ENCODE measurements at places on chromosomes 2 and 18.

DNA sequence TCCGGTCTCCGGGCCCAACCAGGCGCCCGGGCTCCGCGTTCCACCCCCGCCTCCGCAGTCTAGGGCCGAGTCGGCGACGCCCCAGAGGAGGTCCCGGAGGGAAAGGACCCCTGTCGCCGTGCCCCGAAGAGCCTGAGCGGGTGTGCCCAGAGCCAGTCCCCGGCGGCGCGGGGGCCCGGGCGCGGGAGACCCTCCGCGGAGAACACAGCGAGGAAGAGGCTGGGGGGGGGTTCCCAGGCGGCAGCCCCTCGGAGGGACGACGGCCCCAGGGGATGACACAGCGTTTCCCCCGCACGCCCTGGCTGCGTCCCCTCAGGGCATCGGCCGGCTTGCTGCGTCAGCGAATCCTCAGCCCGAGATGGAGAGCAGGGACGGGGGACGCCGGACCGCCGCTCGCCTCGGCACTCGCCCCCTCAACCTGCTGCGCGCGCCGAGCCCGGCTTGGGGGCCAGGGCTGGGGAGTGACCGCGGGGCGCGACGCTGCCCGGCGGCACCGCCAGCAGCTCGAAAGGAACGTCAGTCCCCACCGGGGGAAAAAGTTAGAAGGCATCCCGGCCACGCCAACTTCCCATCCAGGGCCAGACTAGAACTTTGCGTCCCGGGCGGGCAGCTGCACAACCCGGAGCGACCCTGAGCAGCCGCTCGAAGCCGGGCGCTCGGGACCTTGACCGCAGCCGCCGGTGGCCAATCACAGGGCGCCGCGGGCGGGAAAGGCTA lies 711 bp downstream of the SFXN5 start:
- peak overlapping the region; percentile 87 for H3K27ac ChIP-seq
- no peaks in the 10 kb centered on the region for H3K36me3 ChIP-seq
- H3K4me1 ChIP-seq: peaks cover 9% of the 10 kb centered on the region
- peak; percentile 66 for DNase-seq
- peak overlapping the region; percentile 87 for H3K4me3 ChIP-seq

- no peak overlapping the region for H3K27ac ChIP-seq
- H3K36me3 ChIP-seq: no peaks in the 10 kb centered on the region
- H3K27me3 ChIP-seq: no peaks in the 10 kb centered on the region
- DNase-seq: no peak
- no peak overlapping the region for H3K4me3 ChIP-seq
Observed at GRCh38 chr2:63530704-63531279, 57.5 kb downstream of the WDPCP start.

DNA sequence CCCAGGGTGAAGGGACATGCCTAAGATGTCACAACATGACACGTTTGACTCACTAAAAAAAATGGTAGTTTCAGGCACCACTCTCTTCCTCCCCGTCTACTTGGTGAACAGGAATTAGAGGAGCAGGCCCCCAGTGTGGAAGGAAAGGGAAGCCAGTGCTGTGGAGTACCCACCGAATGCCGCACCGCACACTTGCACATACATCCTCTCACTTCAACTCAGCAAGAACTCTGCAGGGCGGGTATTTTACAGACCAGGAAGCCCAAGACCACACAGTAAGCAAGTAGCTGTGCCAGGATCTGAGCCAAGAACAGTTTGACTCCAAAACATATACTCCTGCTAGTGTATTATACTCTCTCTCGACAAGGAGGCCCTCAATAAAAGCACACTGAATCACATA lies 69.8 kb downstream of the BCL2 start:
- H3K36me3 ChIP-seq: no peaks in the 10 kb centered on the region
- DNase-seq: peak; percentile 16
- H3K4me3 ChIP-seq: no peak overlapping the region
- H3K4me1 ChIP-seq: no peaks in the 10 kb centered on the region
- no peak overlapping the region for H3K27ac ChIP-seq

- no peaks in the 10 kb centered on the region for H3K27me3 ChIP-seq
- no peak overlapping the region for H3K4me3 ChIP-seq
- no peak for DNase-seq
- no peaks in the 10 kb centered on the region for H3K4me1 ChIP-seq
Observed at GRCh38 chr18:64175432-64175831, 26.5 kb upstream of the LINC00305 start.

- no peak overlapping the region for H3K27ac ChIP-seq
- DNase-seq: no peak
- H3K36me3 ChIP-seq: no peaks in the 10 kb centered on the region
- H3K27me3 ChIP-seq: no peaks in the 10 kb centered on the region
- peaks cover 4% of the 10 kb centered on the region for H3K4me1 ChIP-seq
Observed at GRCh38 chr2:196316050-196316430, 144.7 kb upstream of the STK17B start.

GRCh38 chr2:169709331-169709730 lies 15.1 kb downstream of the PHOSPHO2 start:
- no peak for DNase-seq
- H3K27ac ChIP-seq: no peak overlapping the region
- no peaks in the 10 kb centered on the region for H3K36me3 ChIP-seq
- no peak overlapping the region for H3K4me3 ChIP-seq
- no peaks in the 10 kb centered on the region for H3K4me1 ChIP-seq

- H3K4me1 ChIP-seq: no peaks in the 10 kb centered on the region
- H3K36me3 ChIP-seq: no peaks in the 10 kb centered on the region
- H3K4me3 ChIP-seq: no peak overlapping the region
- no peaks in the 10 kb centered on the region for H3K27me3 ChIP-seq
Observed at GRCh38 chr2:40255103-40255502, 196.8 kb downstream of the SLC8A1 start.

DNA sequence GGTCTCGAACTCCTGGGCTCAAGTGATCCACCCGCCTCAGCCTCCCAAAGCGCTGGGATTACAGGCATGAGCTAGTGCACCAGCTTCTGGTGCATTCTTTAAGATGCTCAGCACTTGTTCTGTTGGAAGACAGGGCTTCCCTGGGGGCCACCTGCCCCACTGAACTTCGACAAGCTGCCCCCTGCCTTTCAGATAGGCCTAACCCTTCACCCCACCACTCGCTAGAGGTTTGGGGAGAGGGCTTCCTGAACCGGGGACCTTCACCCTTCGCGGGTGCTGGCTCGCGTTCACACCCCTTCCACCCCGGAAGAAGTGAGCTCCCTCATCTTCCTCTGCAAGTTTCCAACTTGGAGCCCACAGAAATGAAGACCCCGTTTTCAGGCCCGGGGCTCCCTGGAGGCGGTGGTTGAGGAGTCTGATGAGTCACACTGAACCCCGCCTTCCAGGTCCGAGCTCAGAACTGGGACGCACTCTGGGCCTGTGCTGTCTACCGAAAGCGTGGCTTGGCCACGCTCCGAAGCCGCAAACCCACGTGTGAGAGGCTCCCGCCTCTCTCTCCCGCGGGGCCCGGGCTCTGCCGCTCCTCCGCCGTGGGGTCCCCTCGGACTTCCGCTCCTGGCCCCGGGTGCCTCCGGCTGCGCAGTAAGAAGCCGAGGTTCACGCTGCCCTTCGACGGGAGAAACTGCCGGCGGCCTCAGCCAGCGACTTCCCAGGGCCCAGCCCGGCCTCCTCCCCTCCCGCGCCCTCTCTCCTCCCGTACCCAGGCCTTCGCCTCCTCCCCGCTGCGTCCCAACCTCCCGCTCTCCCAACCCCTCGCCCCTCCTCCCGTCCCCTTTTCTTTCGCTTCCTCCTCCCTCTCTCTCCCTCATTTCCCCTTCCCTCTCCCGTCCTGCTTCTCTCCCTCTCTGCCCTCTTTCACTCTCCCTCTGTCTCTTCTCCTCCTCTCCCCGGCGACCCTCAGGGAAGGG lies 47.5 kb upstream of the SP3 start:
- H3K4me3 ChIP-seq: no peak overlapping the region
- no peaks in the 10 kb centered on the region for H3K36me3 ChIP-seq
- H3K27me3 ChIP-seq: no peaks in the 10 kb centered on the region
- peak overlapping the region; percentile 62 for H3K27ac ChIP-seq
- H3K4me1 ChIP-seq: peaks cover 13% of the 10 kb centered on the region
- peak; percentile 83 for DNase-seq

GRCh38 chr2:202604699-202605098 lies 30.1 kb upstream of the FAM117B start:
- H3K4me3 ChIP-seq: no peak overlapping the region
- no peak for DNase-seq
- H3K27me3 ChIP-seq: no peaks in the 10 kb centered on the region
- H3K4me1 ChIP-seq: no peaks in the 10 kb centered on the region
- no peak overlapping the region for H3K27ac ChIP-seq
- H3K36me3 ChIP-seq: no peaks in the 10 kb centered on the region

Measured in mesendoderm (in vitro differentiated cells).